ENCODE measurements at places on chromosomes 5 and 9.
A peak's percentile ranks its signal among the peaks of the same experiment; 100 is the strongest.

GRCh38 chr5:62017092-62017491, 288.9 kb upstream of the KIF2A start:
- peak; percentile 38 for DNase-seq

- DNase-seq, result peak; percentile 71
Observed at GRCh38 chr9:12774861-12775678, at the start of gene LURAP1L. LURAP1L (plus strand) TSS chr9:12775020; CDS start chr9:12775716, 696 bp downstream.

DNA sequence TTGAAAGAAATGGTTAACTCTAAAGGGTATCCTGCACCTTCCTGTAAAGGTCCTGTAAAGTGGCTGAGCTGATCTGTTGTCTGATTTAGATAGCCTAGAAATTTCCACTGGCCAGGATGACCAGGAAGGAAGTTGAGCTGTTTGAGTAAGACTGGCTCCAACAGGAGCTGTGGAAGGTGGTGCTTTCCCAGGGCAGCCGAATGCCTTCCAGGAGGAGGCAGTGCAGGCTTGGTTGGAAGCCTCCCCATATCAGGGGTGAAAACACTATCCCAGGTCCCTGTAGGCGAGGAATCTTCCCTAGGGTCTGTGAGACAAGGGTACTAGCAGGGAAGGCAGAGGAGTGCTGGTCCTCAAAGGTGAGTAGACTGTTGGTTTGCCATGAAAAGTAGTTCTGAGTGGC, 98.4 kb downstream of the LIX1 start:
- no peak for DNase-seq

GRCh38 chr5:39822020-39822419, 397.2 kb upstream of the DAB2 start:
- DNase-seq, result no peak

DNA sequence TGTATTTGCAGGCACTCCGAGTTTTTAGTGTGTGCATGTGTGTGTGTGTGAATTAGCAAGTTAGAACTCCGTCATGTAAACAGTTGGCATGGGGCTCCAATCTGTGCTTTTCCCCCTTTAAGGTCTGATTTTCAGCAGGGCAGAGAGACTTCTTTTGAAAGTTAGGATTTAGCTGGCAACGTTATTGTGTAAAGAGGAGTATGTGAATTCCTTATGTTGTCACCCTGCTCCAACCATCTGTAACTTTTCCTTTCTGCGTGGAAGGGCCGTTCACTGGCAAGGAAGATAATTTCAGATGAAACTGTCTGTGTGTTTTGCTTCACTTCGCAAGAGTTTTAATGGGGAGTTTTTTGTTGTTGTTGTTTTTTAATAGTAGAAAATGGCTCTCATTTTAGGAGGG, 332 bp downstream of the SGCD start:
- no peak for DNase-seq

DNA sequence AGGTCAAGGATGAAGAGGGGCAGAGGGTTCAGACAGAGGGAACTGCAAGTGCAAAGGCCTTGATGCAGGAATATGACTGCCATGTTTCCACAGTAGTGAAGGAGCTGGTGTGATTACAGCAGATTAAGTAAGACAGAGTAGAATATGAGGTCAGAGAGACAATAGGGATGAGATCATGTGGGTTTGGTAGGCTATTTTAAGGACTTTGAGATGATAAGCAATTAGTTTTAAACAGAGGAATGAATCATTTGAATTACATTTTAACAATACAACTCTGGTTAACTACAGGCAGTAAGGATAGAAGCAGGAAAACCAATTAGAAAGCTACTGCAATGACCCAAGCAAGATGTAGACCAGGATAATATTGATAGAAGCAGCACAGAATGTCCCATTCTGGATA, 7.7 kb downstream of the CENPK start:
- no peak for DNase-seq

- DNase-seq, result no peak
Observed at GRCh38 chr5:83337453-83338035, 134.0 kb upstream of the VCAN start.

GRCh38 chr9:15889555-15889954, 336.7 kb downstream of the CCDC171 start:
- DNase-seq, result peak; percentile 64

DNA sequence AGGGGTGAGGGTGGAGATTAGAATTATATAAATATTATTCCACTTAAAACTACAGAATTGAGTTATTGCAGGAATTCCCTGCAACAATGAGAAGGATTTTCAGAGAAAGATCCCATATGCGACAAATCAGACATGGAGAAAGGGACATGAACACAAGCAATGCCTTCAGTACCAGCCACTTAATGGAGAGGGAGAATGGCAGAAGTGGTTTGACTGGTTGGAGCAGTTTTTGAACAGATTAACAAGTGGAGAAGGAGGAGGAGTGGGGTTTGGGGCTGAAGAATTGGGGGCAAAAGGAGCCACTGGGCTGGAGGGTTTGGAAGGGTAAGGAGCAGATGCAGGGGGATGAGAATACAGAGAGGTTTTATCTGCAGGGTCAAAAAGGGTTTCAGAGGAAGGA, 620.9 kb upstream of the PTPRD start:
- DNase-seq, result no peak

DNA sequence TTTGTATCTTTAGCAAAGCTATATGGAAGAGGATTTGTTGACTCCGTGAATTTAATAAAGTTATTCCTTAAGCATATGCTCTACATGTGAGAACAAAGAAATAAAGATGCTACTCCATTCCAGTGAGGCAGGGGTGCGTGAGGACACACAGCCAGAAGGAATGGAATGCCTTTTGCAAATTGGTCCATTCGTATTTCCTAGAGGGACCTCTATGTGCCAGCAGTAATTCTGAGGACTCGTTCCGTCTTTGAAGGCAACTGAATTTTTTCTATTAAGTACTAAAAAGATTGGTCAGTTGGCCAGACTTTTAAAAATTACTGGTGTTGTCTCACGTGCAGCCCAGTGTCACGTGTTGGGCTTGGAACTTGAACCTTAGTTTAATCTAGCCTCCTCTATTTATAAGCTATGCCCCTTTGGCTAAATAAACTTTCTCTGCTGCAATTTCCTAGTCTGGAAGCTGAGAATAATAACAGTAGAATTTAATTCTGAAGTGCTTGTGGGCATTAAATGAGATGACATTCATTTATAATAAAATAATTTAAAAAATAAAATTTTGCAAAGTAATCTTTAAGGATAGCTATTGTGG, 13.9 kb downstream of the RAI14 start:
- DNase-seq, result peak; percentile 22

DNA sequence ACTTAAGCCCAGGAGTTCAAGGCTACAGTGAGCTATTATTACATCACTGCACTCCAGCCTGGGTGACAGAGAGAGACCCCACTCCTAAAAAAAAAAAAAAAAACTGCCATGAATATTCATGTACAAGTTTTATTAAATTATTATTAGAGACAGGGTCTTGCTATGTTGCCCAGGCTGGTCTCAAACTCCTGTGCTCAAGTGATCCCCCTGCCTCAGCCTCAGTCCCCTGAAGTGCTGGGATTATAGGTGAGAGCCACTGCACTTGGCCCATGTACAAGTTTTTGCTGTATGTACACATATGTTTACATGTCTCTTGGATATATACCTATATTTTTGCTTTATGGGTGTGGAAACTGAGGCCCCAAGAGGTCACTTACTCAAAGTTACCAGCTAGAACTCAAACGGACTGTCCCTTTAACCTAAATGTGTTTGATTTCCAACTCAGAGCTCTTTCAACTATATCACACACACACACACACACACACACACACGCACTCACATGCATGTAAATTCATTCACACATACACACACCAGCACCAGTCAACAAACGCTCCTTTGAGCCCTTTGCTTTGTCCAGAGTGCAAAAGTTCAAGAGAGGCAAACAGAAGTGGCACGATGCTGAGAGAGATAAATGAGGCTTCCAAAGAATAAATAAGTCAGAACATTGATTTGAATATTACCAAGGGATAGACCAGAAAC, 42.3 kb upstream of the STRBP start:
- no peak for DNase-seq

- DNase-seq, result no peak
Observed at GRCh38 chr9:135610290-135611141, 28.8 kb downstream of the GLT6D1 start.
